ENCODE measurements at places on chromosomes 4 and X.

DNA sequence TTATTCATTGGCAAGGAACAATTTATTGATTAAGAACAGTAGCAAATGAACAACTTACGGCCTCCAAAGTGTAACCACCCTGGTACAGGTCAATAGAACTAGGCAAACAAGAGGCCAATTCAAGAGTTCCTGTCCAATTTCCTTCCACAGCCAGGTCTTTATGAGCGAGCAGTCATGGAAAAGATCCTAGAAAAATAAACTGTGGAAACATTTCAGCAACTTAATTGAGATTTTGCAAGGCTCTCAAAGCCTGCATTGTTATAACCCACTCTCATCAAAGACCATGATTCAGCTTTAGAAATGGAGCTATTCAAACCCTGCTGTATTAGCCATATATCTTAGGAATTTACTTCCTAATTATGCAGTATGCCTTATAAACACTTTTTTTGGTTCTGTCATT, 43.6 kb downstream of the UNC5C start:
- peak; percentile 72 for DNase-seq

- DNase-seq = no peak
Measured at GRCh38 chrX:153688506-153688905, 780 bp downstream of the SLC6A8 start.

- no peak for DNase-seq
Measured at GRCh38 chrX:115960440-115961084, 210.0 kb upstream of the AGTR2 start.

GRCh38 chr4:55752810-55753209, 66.8 kb upstream of the EXOC1L start:
- no peak for DNase-seq

DNA sequence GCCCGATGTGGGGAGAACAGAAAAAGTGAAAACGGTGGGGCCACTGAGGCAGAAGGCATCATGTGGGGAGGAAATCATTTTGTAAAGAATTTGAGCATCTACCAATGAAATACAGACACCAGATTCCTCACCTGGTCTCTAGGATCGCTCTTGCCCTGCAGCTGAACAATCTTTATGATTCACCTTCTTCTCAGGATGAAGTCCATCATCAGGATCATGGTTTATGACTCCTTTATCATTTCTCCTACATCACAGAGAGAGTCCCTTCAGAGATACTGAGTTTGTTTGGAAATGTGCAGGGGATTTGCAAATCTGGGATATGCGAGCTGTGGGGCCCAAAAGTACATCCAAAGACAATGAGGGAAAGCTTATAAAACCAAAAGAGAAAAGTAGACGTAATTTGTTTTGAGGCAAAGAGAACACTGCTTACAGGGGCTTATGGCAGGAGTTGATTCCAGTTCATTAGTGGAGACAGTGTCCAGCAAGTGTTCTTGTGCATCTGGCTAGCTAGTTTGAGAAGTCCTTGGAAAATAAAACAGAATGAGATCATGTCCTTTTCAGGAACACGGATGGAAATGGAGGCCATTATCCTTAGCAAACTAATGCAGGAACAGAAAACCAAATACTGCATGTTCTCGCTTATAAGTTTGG, 15.3 kb upstream of the ANXA5 start:
- no peak for DNase-seq

Measured in HT1080 (cell line).